Esophagus squamous epithelium (tissue), 5 donors: ENCODE measurements at places on chromosomes 2 and 18.
A peak's percentile ranks its signal among the peaks of the same experiment; 100 is the strongest.

GRCh38 chr2:157732596-157732995 is 103.9 kb upstream of the ACVR1C start:
- H3K4me3 ChIP-seq, result no peak overlapping the region
- no peak for DNase-seq
- H3K36me3 ChIP-seq, result peaks cover 4% of the 10 kb centered on the region
- H3K27me3 ChIP-seq, result no peaks in the 10 kb centered on the region
- H3K27ac ChIP-seq, result no peak overlapping the region

DNA sequence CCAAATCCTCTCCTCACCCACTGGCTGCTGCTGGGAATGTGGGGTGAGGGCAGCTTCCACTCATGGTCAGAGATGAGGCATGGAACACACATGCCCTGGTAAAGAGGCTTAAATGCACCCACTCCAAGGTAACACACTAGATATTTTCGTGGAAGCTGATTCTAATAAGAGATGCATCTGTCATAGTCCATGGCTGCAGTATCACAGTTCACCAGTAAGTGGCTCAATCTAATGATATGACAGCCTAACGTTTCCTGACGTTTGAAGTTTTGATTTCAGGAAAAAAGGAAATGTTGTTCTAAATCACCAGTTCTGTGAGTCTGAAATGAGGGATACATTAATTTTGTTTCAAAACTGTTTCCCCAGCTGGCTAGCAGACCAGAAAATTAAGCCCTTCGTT is 38.2 kb downstream of the LCT start:
- no peaks in the 10 kb centered on the region for H3K36me3 ChIP-seq
- no peak for DNase-seq
- no peaks in the 10 kb centered on the region for H3K4me1 ChIP-seq
- H3K4me3 ChIP-seq, result no peak overlapping the region
- no peaks in the 10 kb centered on the region for H3K27me3 ChIP-seq

- no peaks in the 10 kb centered on the region for H3K27me3 ChIP-seq
- no peak overlapping the region for H3K4me3 ChIP-seq
- DNase-seq, result no peak
- H3K36me3 ChIP-seq, result no peaks in the 10 kb centered on the region
- H3K27ac ChIP-seq, result no peak overlapping the region
These were observed 113.7 kb downstream of the CLIP4 start for GRCh38 chr2:29228947-29229346.

DNA sequence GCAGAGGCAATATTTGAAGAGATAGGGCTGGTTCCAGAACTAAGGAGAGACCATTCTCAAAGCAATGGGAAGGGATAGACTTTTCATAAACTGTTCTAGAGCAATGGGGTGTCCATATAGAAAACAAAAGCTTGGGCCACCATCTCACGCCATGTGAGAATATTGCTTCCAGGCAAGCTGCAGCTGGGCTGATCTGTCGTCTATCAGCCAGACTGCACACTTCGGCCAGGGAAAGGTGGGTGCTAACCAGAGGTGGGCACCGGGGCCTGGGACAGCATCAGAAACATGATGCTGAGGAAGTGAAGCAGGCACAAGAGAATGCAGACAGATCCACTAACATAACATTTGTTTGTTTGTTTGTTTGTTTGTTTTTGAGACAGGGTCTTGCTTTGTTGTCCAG is 43.7 kb downstream of the MYO7B start:
- H3K27me3 ChIP-seq, result no peaks in the 10 kb centered on the region
- no peaks in the 10 kb centered on the region for H3K36me3 ChIP-seq
- DNase-seq, result no peak
- no peak overlapping the region for H3K4me3 ChIP-seq
- no peaks in the 10 kb centered on the region for H3K4me1 ChIP-seq
- no peak overlapping the region for H3K27ac ChIP-seq

DNA sequence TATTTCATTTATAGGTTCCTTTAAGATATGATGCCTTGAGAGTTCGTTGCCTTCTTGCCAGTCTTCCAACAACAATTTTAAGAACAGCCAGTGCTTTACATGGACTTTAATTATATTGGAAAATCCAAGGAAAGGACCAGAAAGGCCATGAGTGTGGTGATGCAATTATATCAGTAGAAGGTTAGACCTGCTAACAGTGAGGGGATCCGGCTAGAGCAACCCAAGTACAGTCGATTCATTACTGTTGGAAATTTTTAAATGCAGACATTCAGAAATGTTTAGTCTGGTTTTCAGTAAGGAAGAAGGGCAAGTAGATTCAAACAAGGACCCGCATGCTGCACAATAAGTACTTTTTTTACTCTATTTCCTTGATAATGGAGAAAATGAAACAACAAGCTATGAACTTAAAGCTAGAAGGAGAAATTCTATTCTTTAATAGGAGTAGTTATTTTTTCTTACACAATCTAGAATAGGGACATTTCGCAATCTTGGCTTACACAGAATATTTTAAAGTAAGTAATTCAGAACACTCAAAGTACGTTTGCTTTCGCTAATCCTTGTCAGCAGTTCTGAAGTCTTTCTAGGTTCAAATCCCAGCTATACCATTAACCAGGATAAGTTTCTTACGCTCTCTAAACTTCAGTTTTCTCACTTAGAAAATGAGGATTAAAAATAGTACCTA is 405.5 kb downstream of the MEIS1 start:
- no peak overlapping the region for H3K27ac ChIP-seq
- peaks cover 7% of the 10 kb centered on the region for H3K4me1 ChIP-seq
- DNase-seq, result no peak
- H3K27me3 ChIP-seq, result no peaks in the 10 kb centered on the region
- no peak overlapping the region for H3K4me3 ChIP-seq

GRCh38 chr2:190970160-190970559 is 43.8 kb downstream of the STAT1 start:
- no peaks in the 10 kb centered on the region for H3K27me3 ChIP-seq
- DNase-seq, result no peak
- H3K27ac ChIP-seq, result no peak overlapping the region
- peaks cover 7% of the 10 kb centered on the region for H3K36me3 ChIP-seq
- H3K4me1 ChIP-seq, result no peaks in the 10 kb centered on the region
- no peak overlapping the region for H3K4me3 ChIP-seq

GRCh38 chr18:54607213-54608027 is 16.4 kb downstream of the DYNAP start:
- H3K4me1 ChIP-seq, result peaks cover 54% of the 10 kb centered on the region
- H3K27me3 ChIP-seq, result no peaks in the 10 kb centered on the region
- H3K4me3 ChIP-seq, result peak overlapping the region; percentile 48
- peak overlapping the region; percentile 91 for H3K27ac ChIP-seq
- no peaks in the 10 kb centered on the region for H3K36me3 ChIP-seq

- no peaks in the 10 kb centered on the region for H3K36me3 ChIP-seq
- no peaks in the 10 kb centered on the region for H3K27me3 ChIP-seq
- no peaks in the 10 kb centered on the region for H3K4me1 ChIP-seq
- H3K4me3 ChIP-seq, result no peak overlapping the region
- no peak for DNase-seq
These were observed 1007.0 kb upstream of the CELF4 start for GRCh38 chr18:38572554-38573111.

DNA sequence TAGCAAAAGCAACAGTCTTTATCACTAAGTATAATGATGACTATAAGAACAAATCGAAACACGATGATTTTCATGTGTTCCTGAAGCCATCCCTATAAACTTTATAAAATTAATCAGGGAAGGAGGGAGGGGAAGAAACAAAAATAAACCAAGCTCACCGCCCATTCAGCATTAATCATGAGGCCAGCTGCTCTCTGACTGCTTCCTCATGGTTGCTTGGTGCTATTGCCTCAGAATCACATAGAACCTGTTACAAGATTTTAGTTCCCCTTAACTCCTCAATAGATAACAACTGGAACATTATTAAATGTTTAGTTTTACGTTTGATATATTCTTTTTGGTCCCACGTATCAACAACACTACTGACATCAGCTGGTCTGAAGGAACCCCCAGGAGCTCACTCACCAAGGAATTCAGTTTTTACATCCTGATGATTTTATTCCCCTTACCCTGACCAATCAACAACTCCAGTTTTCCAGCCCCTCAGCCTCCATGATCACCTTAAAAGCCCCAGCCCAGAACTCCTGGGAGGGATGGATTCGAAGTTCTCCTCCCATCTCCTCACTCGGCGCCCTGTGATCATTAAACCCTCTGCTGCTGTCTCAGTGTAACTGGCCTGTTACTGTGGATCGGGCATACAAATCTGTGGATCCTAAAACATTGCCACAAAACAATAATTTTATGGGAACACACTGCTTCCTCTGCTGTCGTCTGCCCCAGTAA is 10.6 kb upstream of the HNRNPLL start:
- H3K4me1 ChIP-seq, result peaks cover 25% of the 10 kb centered on the region
- DNase-seq, result no peak
- H3K4me3 ChIP-seq, result no peak overlapping the region
- H3K27me3 ChIP-seq, result peaks cover 6% of the 10 kb centered on the region
- no peak overlapping the region for H3K27ac ChIP-seq

- no peaks in the 10 kb centered on the region for H3K36me3 ChIP-seq
- H3K4me3 ChIP-seq, result no peak overlapping the region
- DNase-seq, result no peak
- no peaks in the 10 kb centered on the region for H3K27me3 ChIP-seq
- no peaks in the 10 kb centered on the region for H3K4me1 ChIP-seq
- no peak overlapping the region for H3K27ac ChIP-seq
These were observed 167.4 kb downstream of the THSD7B start for GRCh38 chr2:136932700-136933099.

- no peaks in the 10 kb centered on the region for H3K4me1 ChIP-seq
- H3K36me3 ChIP-seq, result no peaks in the 10 kb centered on the region
- no peak for DNase-seq
- no peak overlapping the region for H3K27ac ChIP-seq
- H3K27me3 ChIP-seq, result no peaks in the 10 kb centered on the region
- no peak overlapping the region for H3K4me3 ChIP-seq
These were observed 219.8 kb downstream of the DYSF start for GRCh38 chr2:71672826-71673795.

GRCh38 chr2:203662951-203663350 is 43.5 kb upstream of the CD28 start:
- H3K27me3 ChIP-seq, result no peaks in the 10 kb centered on the region
- no peaks in the 10 kb centered on the region for H3K36me3 ChIP-seq
- no peak for DNase-seq
- H3K4me1 ChIP-seq, result peaks cover 24% of the 10 kb centered on the region
- H3K27ac ChIP-seq, result no peak overlapping the region

GRCh38 chr2:174076040-174076439 is 110.9 kb upstream of the SP3 start:
- no peak overlapping the region for H3K4me3 ChIP-seq
- peak overlapping the region; percentile 23 for H3K27ac ChIP-seq
- DNase-seq, result no peak
- H3K36me3 ChIP-seq, result peaks cover 10% of the 10 kb centered on the region

GRCh38 chr2:237062585-237062984 is 23.1 kb upstream of the COPS8 start:
- no peak overlapping the region for H3K4me3 ChIP-seq
- H3K36me3 ChIP-seq, result no peaks in the 10 kb centered on the region
- DNase-seq, result no peak

DNA sequence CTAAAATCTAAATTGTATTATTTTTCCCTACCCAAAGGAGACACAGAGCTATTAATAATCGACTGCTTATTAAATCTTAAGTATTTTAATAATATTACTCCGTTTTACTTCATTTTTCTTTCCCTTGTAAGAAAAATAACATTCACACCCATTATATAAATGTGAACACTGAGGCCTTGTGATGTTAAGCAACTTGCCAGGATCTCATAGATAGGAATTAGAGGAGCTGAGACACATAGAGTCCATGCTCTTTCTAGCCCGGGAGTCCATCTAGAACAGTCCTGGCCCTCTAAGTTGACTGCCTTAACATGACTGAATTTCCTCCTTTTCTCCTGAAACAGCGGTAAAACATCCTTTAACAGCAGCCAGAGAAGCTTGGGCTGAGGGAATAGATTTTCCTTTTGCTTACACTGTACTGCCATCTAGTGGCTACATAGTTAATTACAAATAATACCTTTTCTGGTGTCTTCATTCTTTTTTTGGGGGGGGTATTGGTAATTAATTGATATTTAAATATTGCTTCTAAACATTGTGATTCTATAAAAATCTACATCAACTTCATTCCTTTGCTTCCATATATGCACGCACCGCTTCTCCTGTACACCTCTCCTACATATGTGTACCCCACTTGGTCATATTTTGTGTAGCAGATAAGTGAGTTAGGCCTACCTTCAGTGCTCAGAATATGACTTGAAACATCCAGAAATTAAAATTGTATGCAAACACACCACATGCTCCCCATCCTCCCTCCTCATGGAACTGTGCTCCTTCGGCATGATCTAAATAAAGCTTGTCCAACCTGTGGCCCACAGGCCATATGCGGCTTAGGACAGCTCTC is 125.8 kb upstream of the HNMT start:
- peaks cover 6% of the 10 kb centered on the region for H3K4me1 ChIP-seq
- H3K27ac ChIP-seq, result no peak overlapping the region
- H3K27me3 ChIP-seq, result no peaks in the 10 kb centered on the region

- H3K4me1 ChIP-seq, result peaks cover 6% of the 10 kb centered on the region
- H3K4me3 ChIP-seq, result no peak overlapping the region
- H3K27me3 ChIP-seq, result no peaks in the 10 kb centered on the region
These were observed 223.8 kb downstream of the GLI2 start for GRCh38 chr2:120959426-120959825.

DNA sequence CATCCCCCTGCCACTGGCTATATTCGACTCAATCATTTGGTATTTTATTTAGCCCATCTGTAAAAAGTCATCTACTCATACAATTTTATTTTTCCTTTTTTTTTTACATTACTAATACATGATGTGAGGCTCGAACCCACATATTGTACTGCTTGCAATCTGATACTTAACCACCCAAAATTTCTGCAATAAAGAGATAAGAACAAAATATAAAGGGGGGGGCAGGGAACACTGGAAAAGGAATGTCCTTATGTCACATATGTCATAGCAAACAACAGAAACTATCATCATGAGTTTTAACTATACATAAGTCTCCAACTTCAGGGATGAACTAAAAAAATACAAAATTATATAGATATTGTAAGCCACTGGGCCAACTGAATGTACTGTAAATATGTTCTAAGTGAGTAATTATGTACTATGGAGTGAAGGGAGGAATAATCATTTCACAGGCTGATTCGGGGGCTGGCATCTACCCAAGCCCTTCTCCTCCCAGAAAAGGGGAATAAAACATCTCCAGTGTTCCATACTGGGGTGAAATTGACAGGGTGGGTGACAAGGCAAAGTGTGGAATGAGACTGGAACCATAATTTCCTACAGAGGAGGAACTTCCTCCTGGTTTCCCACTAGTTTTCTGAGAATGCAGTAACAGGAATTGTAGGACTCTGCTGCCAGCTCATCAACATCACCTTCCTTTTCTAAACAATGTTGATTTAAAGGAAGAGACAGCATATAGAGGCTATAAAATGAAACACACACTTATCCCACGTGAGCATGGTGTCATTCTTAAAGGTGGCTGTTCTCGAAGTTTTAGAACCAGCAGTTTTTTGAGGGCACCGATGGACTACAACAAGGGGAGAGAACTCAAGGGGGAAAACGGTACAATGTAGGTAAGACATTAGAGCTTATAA is 79.5 kb downstream of the FARSB start:
- H3K4me1 ChIP-seq, result peaks cover 10% of the 10 kb centered on the region
- H3K4me3 ChIP-seq, result no peak overlapping the region
- no peak overlapping the region for H3K27ac ChIP-seq
- DNase-seq, result no peak
- no peaks in the 10 kb centered on the region for H3K36me3 ChIP-seq
- no peaks in the 10 kb centered on the region for H3K27me3 ChIP-seq
